Stimulated activated CD8-positive, alpha-beta memory T cell treated with anti-CD3 and anti-CD28 coated beads, Interleukin-7, amount 100 ng/mL, for 48 hours (primary cell): ENCODE measurements at places on chromosomes 6 and 20.

GRCh38 chr6:74967821-74968220, 238.0 kb downstream of the COL12A1 start:
- no peak for DNase-seq

DNA sequence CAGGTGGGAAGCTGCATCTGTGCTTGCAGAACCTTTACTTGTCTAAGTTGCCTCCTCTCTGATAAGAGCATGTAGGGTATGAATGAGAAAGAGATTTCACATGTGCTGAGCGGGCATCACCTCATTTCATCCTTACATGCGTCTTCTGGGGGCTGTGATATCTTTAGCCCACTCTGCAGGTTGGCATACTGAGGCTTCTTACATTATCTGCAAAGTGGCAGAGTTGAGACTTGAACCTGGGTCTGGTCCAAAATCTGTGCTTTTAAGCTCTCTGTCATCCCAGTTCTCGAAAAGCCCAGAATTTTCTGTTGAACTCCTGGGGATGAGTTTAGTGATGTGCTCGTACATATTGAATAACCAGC, 2.0 kb upstream of the SRC start:
- DNase-seq: no peak

DNA sequence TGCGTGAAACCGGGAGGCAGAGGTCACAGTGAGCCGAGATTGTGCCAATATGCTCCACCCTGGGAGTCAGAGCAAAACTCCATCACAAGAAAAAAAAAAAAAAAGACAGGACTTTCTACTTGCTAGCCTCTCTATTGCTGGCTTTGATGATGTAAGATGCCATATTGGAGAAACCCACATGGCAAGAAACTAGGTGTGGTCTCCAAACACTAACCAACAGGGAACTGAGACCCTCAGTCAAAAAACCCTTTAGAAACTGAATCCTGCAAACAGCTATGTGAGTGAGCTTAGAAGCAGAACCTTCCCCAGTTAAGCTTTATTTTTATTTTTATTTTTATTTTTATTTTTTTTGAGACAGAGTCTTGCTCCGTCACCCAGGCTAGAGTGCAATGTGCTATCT, 18.4 kb upstream of the ZBTB22 start:
- DNase-seq: no peak

- no peak for DNase-seq
Observed at GRCh38 chr20:20761301-20761700, 48.9 kb upstream of the RALGAPA2 start.

DNA sequence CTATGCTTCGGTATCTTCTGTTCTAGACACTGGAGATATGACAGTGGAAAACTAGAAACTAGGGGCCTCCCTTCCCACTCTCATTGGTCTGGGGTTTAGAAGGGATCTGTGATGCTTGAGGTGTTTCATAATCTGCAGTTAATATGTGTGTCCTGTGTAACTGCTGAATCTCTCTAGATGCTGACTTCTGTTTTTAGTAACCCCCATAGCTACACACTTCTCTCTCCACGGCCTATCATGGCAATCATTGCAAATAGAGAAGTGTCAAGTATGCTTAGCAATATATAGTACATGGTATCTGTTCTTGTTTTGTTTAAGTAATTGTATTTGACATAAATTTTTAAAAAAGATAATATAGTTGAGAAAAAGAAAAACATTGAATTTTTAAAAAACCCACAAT, 394.6 kb upstream of the MMS22L start:
- DNase-seq: no peak

GRCh38 chr6:31401403-31401802, 2.0 kb upstream of the MICA start:
- no peak for DNase-seq

- DNase-seq: no peak
Observed at GRCh38 chr6:14333556-14334305, 216.2 kb downstream of the CD83 start.

DNA sequence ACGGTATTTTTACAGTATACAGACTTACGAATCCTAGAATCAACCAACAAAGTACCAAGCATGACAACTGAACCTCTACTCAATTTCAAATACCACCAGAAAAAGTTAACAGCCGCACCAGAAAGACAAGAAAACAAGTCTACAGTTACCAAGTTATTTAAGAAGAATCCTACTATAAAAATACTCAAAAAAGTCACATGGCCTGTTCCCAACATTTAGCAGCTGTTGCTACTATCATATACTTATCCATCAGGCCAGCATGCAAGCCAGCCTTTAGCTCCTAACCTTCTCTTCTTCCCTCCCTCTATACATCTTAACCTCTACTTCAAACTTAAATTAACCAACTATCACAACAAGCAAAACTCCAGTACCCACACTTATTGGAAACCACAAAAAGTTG, 1.9 kb downstream of the SYNCRIP start:
- DNase-seq: no peak

DNA sequence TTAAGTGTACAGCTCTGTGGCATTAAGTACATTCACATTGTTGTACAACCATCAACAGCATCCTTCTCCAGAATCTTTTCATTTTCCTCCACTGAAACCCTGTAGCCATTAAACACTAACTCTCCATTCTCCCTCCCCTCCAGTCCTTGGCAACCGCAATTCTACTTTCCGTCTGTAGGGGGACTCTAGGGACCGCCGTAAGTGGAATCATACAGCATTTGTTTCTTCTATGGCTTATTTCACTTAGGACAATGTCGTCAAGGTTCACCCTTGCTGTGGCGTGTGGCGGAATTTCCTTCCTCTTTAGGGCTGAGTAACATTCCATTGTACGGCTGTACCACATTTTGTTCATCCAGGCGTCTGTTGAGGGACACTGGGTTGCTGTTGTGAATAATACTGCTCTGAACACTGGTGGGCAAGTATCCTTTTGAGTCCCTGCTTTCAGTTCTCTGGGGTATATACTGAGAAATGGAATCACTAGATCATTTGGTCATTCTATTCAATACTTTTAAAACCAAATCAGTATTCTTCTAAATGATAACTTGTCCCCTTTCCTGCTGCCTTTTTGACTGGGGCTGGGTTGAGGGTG, 50.7 kb downstream of the PPP1R3G start:
- peak; percentile 3 for DNase-seq

GRCh38 chr20:7379621-7380220, 560.5 kb downstream of the HAO1 start:
- no peak for DNase-seq

GRCh38 chr6:66128656-66129055, 421.6 kb upstream of the EYS start:
- DNase-seq: no peak

- DNase-seq: no peak
Observed at GRCh38 chr6:70175770-70176169, 127.1 kb downstream of the COL9A1 start.

GRCh38 chr6:135995545-135995898, 144.0 kb downstream of the PDE7B start:
- DNase-seq: no peak

- no peak for DNase-seq
Observed at GRCh38 chr6:26215585-26216358, 128.5 kb downstream of the HFE start.

- DNase-seq: no peak
Observed at GRCh38 chr6:7827142-7827541, 83.4 kb downstream of the TXNDC5 start.

GRCh38 chr6:85470023-85470410, 20.1 kb downstream of the NT5E start:
- no peak for DNase-seq

- no peak for DNase-seq
Observed at GRCh38 chr6:131024565-131024964, 38.5 kb downstream of the EPB41L2 start.

- DNase-seq: no peak
Observed at GRCh38 chr6:74333406-74333805, 637.4 kb downstream of the CD109 start.

DNA sequence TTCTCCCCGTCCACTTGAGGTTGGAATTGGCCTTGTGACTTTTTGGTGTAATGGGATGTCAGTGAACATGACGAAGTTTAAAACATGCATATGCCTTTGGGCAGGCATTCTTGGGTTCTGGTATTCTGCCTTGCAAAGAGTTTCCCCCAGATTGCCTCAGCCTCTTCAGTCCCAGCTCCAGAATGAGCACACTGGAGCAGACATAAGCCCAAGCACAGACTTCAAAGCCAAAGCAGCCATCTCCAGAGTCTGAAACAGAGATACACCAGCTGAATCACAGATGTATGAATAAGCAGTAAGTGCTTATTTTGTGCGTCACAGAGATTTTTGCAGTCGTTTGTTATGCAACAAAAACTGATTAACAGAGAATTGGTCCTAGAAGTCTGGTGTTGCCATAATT, 546.0 kb downstream of the FRK start:
- no peak for DNase-seq

DNA sequence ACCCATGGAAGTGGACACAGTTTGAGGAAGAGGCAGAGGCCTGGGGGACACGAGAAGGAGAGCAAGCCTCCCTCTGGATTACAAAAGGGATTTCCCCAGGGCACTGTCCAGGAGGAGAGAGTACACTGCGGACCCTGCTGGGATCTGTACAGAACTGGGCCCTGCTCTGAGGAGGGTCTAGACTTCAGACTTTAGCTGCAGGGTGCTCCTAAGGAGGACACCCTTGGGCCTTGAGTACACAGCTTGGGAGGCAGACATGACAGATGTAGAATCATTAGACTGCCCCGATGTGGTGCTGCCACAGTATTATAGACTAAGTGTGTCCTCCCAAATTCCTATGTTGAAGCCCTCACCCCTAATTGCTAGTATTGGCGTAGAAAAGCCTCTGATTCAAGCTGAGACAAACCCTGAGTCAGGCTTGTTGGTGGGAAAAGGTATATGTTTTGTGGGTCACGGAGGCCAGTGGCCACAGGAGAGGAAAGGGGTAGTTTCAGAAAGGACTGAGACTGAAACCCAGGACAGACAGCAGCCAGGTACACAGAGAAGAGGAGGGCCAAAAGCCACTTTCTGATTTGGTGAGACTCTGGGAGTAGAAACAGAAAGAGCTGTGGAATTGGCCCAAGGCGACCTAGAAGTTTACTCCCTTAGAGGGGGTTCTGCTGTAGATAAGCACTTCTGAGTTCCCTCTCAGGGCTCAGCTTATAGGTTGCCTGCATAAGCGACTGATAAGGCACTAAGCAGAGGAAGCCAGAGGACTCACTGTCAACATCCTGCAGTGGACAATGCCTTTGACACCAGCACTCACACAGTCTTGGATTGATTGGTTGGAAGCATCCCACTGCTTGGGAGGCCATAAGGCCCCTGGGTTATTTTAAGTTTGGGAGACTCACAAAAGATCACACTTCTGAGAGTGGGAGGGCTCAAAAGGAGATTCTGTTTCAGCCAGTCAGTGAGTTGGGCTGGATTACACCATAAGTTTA, 16.5 kb upstream of the SH3BGRL2 start:
- DNase-seq: no peak

- peak; percentile 20 for DNase-seq
Observed at GRCh38 chr6:20352346-20352745, 49.3 kb upstream of the E2F3 start.

DNA sequence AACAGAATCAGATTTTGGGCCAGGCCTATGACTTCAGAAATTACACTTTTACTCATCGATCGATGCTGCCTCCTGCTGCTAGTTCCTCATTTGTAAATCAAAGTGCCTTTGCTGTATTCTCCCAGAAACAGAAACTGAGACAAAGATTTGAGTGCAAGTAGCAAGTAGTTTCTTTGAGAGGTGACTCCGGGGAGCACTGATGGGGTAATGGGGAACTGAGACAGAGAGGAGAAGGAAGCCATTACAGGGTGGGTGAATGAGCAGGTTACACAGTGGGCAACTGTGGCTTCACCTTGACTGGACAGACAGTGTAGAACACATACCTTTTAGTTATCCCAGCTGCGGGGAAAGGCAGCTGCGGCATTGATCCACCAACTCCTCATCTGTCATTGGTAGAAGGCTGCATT, 9.7 kb upstream of the CD40 start:
- no peak for DNase-seq

DNA sequence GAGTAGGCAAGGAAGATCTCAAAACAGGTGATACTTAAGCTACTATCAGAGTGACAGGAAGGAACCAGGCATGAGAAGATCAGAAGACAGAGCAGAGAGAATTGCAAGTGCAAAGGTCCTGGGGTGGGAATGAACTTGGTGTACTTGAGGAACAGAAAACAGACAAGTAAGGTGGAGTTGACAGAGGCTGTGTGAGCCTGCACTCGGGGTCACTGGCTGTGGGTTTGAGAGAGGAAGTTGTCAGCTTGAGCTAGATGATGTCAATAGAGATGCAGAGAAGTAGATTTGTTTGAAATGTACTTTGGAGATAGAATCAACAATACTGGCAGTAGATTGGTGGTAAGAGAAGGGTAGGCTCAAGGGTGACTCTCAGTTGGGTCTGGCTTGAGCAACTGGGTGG, 209.5 kb downstream of the CLIC5 start:
- DNase-seq: no peak

DNA sequence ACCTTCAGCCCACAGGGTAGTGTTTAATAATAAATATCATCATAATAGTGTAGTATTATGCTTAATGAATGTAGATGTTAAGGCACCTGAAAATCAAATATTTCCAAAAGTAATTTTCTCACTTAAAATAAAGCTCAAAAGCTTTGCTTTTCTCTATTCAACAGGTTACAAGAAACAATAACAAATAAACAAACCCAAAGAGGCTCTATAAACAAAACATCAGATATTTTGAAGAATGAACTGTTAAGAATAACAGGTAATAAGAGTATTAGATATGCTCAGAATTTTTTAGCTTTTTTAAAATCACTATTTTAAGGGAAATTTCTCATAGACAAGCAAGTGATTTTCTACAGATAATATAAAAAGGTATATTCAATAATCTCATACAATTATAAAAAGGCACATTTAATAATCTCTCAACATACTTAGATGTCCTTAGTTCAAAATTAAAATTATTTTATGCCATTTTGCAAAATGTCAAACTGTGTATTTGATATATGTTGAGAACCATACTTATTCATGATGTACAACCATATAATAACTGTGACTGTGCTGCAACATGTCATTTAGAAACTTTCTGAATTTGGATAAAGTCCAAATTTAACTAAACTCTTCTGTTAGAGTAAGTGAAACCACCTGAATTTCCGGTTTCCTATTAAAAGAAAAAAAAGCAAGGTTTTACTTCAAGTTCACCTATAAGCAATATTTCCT, 35.8 kb downstream of the PHIP start:
- no peak for DNase-seq

DNA sequence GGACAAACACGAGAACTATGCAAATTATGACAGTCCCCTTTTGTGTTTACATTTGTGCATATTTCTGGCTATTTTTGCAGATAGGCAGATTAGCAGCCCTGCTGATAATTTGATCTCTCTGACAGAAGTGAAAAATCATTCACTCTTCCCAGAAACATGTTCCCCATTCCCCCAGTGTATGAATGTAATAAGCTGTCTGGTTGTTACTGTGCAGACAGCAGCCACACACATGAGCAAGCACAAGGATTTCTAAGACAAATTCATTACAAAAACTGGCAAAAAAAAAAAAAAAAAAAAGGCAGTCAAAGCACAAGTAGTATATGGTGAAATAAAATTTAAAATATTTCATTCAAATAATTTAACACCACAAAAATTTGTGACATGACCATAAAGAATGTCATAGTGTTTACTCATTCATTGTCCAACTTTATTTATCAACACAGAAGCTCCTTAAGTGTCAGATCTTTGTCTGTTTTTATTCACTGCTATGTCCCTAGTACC, 95.5 kb upstream of the VGLL2 start:
- no peak for DNase-seq
